ENCODE measurements at places on chromosomes 13 and 19.

GRCh38 chr13:33296793-33297425 is 11.4 kb upstream of the STARD13 start:
- no peak overlapping the region for H3K4me3 ChIP-seq
- no peaks in the 10 kb centered on the region for H3K27me3 ChIP-seq
- peaks cover 2% of the 10 kb centered on the region for H3K4me1 ChIP-seq

DNA sequence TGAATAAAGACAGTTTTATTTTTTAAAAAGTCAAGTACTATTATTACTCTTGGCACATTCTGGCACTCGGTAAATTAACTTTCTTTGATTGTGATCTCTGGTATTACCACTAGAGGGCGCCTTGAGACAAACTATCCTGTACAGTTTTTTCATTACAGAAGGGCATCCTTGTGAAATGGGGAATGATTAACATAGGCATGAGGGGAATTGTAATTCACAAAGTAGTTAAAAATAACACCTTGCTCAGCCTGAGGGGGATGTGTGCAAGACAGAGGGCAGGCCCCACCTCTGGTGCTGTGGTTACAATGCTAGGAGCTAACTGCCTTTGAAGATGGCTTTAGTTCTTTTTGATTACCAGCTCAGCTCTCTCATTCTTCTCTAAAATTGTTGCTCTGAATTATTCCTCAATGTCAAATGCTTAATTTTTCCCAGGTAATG is 24.2 kb upstream of the C1QTNF9B start:
- no peaks in the 10 kb centered on the region for H3K4me1 ChIP-seq
- no peaks in the 10 kb centered on the region for H3K27me3 ChIP-seq
- H3K36me3 ChIP-seq, result no peaks in the 10 kb centered on the region

DNA sequence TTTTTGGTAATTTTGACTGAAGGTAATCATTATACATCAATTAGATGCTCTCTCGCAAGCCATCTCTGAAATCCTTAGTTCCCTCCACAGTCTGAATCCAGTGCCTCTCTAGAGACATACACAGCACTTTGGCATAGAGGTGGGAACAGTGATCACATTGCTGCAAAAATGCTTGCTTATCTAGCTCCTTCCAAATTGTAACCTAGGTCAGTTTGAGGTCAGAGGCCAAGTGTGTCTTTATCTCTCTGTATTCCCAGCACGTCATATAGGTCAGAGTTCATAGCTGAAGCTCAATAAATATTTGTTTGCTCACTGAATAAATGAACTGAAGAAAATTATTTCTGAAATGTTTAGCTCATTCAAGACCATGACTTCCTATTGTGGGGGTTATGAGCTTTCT is 462.5 kb downstream of the DIAPH3 start:
- H3K4me3 ChIP-seq, result no peak overlapping the region
- DNase-seq, result no peak
- H3K36me3 ChIP-seq, result no peaks in the 10 kb centered on the region
- H3K27me3 ChIP-seq, result no peaks in the 10 kb centered on the region

GRCh38 chr19:40419780-40420179 is 6.0 kb downstream of the SERTAD1 start:
- H3K36me3 ChIP-seq, result peaks cover 10% of the 10 kb centered on the region
- no peak overlapping the region for H3K27ac ChIP-seq
- peaks cover 7% of the 10 kb centered on the region for H3K4me1 ChIP-seq
- H3K4me3 ChIP-seq, result no peak overlapping the region
- H3K27me3 ChIP-seq, result no peaks in the 10 kb centered on the region
- DNase-seq, result no peak

GRCh38 chr19:5116292-5116691 is 147.4 kb downstream of the KDM4B start:
- no peak for DNase-seq
- H3K4me3 ChIP-seq, result no peak overlapping the region
- no peak overlapping the region for H3K27ac ChIP-seq
- no peaks in the 10 kb centered on the region for H3K36me3 ChIP-seq
- no peaks in the 10 kb centered on the region for H3K4me1 ChIP-seq

DNA sequence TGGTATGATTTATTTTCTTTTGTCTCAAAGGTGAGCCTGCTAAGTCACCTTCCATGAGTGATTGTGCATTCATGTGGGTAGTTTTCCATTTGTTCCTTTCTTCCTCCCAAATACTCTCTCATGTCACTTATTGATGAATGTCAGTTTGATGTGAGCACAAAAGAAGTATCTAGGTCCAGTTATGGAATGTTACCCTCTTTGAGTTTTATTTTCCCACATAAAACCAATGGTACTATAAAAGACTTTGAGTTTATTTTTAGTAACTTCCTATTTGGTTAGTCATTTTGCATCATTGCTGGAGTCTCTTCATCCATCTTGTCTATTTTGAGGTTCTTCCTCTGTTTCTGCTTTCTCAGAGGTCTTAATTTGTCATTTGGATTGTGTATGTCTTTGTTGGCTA is 321.3 kb downstream of the GPC6 start:
- H3K27ac ChIP-seq, result no peak overlapping the region
- peaks cover 8% of the 10 kb centered on the region for H3K4me1 ChIP-seq
- H3K27me3 ChIP-seq, result no peaks in the 10 kb centered on the region
- DNase-seq, result no peak
- no peak overlapping the region for H3K4me3 ChIP-seq
- H3K36me3 ChIP-seq, result no peaks in the 10 kb centered on the region

GRCh38 chr13:24687611-24688010 is 7.4 kb downstream of the ATP12A start:
- H3K4me1 ChIP-seq, result no peaks in the 10 kb centered on the region
- DNase-seq, result no peak
- no peak overlapping the region for H3K27ac ChIP-seq
- no peaks in the 10 kb centered on the region for H3K36me3 ChIP-seq
- no peaks in the 10 kb centered on the region for H3K27me3 ChIP-seq

DNA sequence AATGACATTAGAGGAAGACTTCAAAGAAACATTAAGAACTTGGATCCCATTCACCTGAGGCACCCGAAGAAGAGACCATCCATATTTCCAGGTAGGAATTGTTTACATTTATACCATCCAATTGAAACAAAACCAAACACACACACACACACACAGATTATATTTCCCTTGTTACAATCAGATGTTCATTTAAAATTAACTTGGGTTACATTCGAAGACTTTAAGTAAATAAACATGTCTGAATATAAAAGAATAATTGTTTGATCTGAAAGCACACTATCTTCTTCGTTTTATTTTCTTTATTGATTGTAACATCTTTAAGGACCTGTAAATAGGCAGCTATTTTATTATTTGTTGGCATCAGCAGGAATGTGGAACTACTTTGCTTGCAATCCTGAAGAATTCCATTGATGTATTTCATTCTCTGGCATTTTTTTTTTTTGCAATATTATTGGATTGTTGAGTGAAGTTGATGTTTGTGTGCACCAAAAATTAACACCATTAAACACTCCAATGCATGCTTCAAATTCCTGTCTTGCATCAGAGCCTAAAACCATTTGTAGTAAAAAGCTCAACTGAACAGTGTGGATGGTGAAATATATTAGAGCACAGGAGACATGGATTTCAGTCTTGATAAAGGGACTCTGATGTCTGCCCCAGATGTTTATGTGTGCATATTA is 85.3 kb upstream of the FRY start:
- DNase-seq, result no peak
- peak overlapping the region; percentile 42 for H3K27ac ChIP-seq
- H3K36me3 ChIP-seq, result no peaks in the 10 kb centered on the region
- H3K4me3 ChIP-seq, result no peak overlapping the region

GRCh38 chr19:48836089-48837017 is at the start of gene HSD17B14:
TSS of gene HSD17B14 (minus strand) at chr19:48836491. CDS start at chr19:48836411, 80 bp downstream.
- H3K4me3 ChIP-seq, result peak within 1 kb of the TSS; percentile 6
- H3K36me3 ChIP-seq, result no peaks in the 10 kb centered on the region
- no peaks in the 10 kb centered on the region for H3K27me3 ChIP-seq
- no peak for DNase-seq
- no peak within 1 kb of the TSS for H3K27ac ChIP-seq

- H3K4me3 ChIP-seq, result peak overlapping the region; percentile 25
- no peaks in the 10 kb centered on the region for H3K36me3 ChIP-seq
- peak overlapping the region; percentile 79 for H3K27ac ChIP-seq
- H3K4me1 ChIP-seq, result peaks cover 14% of the 10 kb centered on the region
Observed at GRCh38 chr19:40433391-40434216, 7.8 kb upstream of the SERTAD1 start.

DNA sequence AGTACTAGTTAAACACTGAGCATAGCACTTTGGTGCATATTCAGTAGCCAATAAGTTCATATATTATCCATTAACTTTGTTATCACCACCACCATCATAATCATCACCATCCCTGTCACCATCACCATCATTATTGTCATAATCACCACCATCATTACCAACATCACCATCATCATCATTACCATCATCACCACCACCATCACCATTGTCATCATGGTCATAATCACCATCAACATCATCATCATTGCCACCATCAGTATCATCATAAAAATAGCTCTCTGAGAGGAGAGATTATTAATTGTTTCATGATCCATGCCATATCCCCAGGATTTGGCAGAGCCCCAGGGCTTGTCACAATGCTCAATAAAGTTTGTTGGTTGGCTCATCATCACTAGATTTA is 49.3 kb downstream of the MBD3L1 start:
- no peak overlapping the region for H3K27ac ChIP-seq
- no peaks in the 10 kb centered on the region for H3K36me3 ChIP-seq
- H3K27me3 ChIP-seq, result no peaks in the 10 kb centered on the region
- DNase-seq, result no peak
- H3K4me3 ChIP-seq, result no peak overlapping the region
- H3K4me1 ChIP-seq, result no peaks in the 10 kb centered on the region

GRCh38 chr13:19601749-19602725 is 31.4 kb upstream of the MPHOSPH8 start:
- 0 out of 2 replicates have a peak, but pooled peaks cover 4% of the 10 kb centered on the region for H3K36me3 ChIP-seq
- H3K4me3 ChIP-seq, result peak overlapping the region; percentile 98
- no peaks in the 10 kb centered on the region for H3K27me3 ChIP-seq
- H3K4me1 ChIP-seq, result peaks cover 11% of the 10 kb centered on the region

GRCh38 chr19:42189133-42189532 is 28.3 kb downstream of the DEDD2 start:
- no peak for DNase-seq
- H3K27me3 ChIP-seq, result no peaks in the 10 kb centered on the region
- H3K4me3 ChIP-seq, result no peak overlapping the region
- H3K27ac ChIP-seq, result no peak overlapping the region
- no peaks in the 10 kb centered on the region for H3K36me3 ChIP-seq

DNA sequence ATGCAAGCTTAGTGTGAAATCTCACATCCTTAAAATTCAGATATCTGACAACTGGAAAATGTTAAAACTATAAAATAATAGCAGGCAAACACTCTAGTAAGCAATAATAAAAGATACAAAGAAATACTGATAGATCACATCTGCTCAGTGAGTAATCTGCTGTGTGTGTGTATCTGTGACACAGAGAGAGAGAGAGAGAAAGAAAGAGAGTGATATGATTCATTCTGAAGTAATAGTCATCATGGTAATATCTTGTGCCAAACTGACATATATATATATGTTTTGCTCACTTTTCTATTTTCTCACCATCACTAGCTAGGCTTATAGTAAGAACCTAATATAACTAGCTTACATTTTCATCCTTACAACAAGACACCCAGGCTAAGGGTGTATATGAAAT is 288.0 kb upstream of the SLITRK6 start:
- H3K4me3 ChIP-seq, result no peak overlapping the region
- H3K27ac ChIP-seq, result no peak overlapping the region
- no peaks in the 10 kb centered on the region for H3K27me3 ChIP-seq
- H3K4me1 ChIP-seq, result no peaks in the 10 kb centered on the region

GRCh38 chr13:45269204-45269603 is 68.4 kb upstream of the KCTD4 start:
- peaks cover 4% of the 10 kb centered on the region for H3K4me1 ChIP-seq
- H3K27ac ChIP-seq, result no peak overlapping the region
- no peak overlapping the region for H3K4me3 ChIP-seq
- DNase-seq, result no peak

DNA sequence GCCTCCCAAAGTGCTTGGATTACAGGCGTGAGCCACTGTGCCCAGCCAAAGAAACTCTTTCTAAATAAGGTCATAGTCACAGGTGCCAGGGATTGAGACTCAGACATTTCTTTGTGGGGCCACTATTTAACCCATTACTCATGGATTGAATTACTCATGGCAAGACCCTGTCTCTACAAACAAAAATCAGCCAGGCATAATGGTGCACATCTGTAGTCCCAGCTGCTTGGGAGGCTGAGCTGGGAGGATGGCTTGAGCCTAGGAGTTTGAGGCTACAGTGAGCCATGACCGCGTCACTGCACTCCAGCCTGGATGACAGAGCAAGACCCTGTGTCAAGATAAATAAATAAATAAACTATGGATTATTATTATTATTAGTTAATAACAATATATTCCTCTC is 3.6 kb upstream of the KLF2 start:
- H3K4me1 ChIP-seq, result peaks cover 4% of the 10 kb centered on the region
- peaks cover 18% of the 10 kb centered on the region for H3K27me3 ChIP-seq
- H3K36me3 ChIP-seq, result no peaks in the 10 kb centered on the region
- H3K4me3 ChIP-seq, result no peak overlapping the region

- H3K4me3 ChIP-seq, result no peak overlapping the region
- no peaks in the 10 kb centered on the region for H3K27me3 ChIP-seq
- DNase-seq, result no peak
- H3K36me3 ChIP-seq, result no peaks in the 10 kb centered on the region
- H3K27ac ChIP-seq, result no peak overlapping the region
- H3K4me1 ChIP-seq, result no peaks in the 10 kb centered on the region
Observed at GRCh38 chr13:94988654-94989053, 276.3 kb upstream of the SOX21 start.

- H3K36me3 ChIP-seq, result no peaks in the 10 kb centered on the region
- H3K27me3 ChIP-seq, result peaks cover 37% of the 10 kb centered on the region
- H3K27ac ChIP-seq, result no peak overlapping the region
- no peak overlapping the region for H3K4me3 ChIP-seq
- DNase-seq, result no peak
Observed at GRCh38 chr19:53904909-53905308, 4.2 kb upstream of the CACNG7 start.

GRCh38 chr13:43797159-43797558 is 10.4 kb upstream of the ENOX1 start:
- no peak overlapping the region for H3K4me3 ChIP-seq
- no peak overlapping the region for H3K27ac ChIP-seq
- no peaks in the 10 kb centered on the region for H3K36me3 ChIP-seq
- no peak for DNase-seq

- no peak for DNase-seq
- no peaks in the 10 kb centered on the region for H3K36me3 ChIP-seq
- no peak overlapping the region for H3K4me3 ChIP-seq
Observed at GRCh38 chr13:94112227-94112626, 367.3 kb downstream of the DCT start.

DNA sequence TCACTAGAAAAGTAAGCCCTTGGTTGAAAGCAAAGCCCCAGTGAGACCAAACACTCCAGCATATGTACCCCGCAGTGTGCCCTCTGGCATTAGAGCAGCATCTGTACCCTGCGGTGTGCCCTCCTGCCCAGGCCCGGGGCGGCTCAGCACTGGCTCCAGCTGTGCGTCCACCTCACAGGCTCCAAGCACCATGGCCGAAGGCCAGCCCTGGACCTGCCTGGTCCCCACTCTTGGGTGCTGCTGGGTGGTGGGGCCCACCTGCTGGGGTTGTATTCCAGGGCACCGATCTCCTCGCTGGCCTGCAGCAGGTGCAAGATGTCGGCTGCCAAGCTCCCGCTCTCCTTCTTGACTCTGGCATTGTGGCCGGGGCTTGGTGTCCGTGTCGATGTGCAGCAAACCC is 230.2 kb downstream of the TUBA3C start:
- no peaks in the 10 kb centered on the region for H3K4me1 ChIP-seq
- H3K27me3 ChIP-seq, result no peaks in the 10 kb centered on the region
- H3K36me3 ChIP-seq, result no peaks in the 10 kb centered on the region
- no peak for DNase-seq
- no peak overlapping the region for H3K4me3 ChIP-seq
- H3K27ac ChIP-seq, result no peak overlapping the region

All from RWPE2 (cell line).